ENCODE measurements at places on chromosomes 16 and 17. TPM values are rescaled to one million over a fixed set of nuclear protein-coding genes. Genes with fewer than 3 reads are reported as not detected.

DNA sequence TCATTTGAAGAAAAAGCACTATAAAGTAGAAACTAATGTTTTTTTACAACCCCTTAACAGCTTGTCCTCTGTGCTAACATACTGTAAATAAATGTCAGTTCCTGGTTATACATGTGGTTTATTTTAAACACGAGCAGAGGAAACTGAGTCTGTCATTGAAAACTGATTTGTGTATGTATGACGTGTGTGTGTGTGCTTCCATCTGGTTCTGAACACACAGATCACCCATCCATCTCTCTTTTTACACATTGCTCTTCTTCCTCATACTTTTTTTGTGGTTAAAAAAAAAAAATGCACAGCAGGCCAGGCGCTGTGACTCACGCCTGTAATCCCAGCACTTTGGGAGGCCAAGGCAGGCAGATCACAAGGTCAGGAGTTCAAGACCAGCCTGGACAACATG, 49.5 kb downstream of the ZNF423 start:
- peak; percentile 31 for DNase-seq

Gene KRT17
- polyA plus RNA-seq, result 1.1 TPM

GRCh38 chr16:86771506-86772460, 193.4 kb downstream of the FOXL1 start:
- no peak for DNase-seq

- DNase-seq, result no peak
These were observed 32.6 kb downstream of the KLHDC4 start for GRCh38 chr16:87733190-87733589.

- no peak for DNase-seq
These were observed 68.9 kb downstream of the JPH3 start for GRCh38 chr16:87671221-87671620.

GRCh38 chr17:56309897-56310296, 156.6 kb downstream of the ANKFN1 start:
- no peak for DNase-seq

DNA sequence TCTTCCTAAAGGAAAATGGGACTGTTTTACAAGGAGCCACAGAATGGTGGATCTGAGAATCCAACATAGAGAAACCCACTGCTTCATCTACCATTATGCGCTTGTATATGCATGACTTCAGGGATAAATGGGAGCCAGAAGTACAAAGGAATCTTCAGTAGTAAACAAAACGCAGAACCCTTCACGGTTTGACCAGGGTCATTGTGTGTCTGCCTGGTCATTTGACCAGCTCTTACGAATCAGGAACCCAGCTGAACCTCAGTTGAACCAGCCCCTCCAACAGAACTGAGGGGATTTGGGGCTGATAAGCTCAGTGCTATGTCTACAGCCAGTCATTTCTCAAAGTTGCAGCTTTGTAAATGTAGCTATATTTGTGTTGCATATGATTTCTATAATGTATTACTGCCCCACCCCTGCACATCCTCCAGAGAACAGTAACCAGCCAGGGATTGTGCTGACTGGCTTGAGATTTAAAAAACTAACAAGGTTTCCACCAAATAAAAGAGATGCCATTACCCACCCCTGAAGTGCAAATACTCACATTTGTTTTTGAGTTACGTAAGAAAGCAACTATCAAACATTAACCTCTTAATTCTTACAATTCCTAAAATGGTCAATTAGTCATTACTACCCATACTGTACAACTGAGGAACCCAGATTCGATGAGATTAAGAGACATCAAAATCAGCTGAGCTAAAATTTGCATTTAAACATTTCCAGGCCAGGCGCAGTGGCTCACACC, 6.3 kb downstream of the CMTM4 start:
- no peak for DNase-seq

GRCh38 chr17:55545806-55546205, 34.6 kb upstream of the SMIM36 start:
- DNase-seq, result no peak

Gene KRTAP4-9
- polyA plus RNA-seq, result not detected

GRCh38 chr17:74738051-74738996, 1.3 kb downstream of the RAB37 start:
- DNase-seq, result no peak

GRCh38 chr17:54770836-54771235, 129.8 kb upstream of the TOM1L1 start:
- no peak for DNase-seq

- no peak for DNase-seq
These were observed 108.5 kb upstream of the RCVRN start for GRCh38 chr17:10013365-10014112.

DNA sequence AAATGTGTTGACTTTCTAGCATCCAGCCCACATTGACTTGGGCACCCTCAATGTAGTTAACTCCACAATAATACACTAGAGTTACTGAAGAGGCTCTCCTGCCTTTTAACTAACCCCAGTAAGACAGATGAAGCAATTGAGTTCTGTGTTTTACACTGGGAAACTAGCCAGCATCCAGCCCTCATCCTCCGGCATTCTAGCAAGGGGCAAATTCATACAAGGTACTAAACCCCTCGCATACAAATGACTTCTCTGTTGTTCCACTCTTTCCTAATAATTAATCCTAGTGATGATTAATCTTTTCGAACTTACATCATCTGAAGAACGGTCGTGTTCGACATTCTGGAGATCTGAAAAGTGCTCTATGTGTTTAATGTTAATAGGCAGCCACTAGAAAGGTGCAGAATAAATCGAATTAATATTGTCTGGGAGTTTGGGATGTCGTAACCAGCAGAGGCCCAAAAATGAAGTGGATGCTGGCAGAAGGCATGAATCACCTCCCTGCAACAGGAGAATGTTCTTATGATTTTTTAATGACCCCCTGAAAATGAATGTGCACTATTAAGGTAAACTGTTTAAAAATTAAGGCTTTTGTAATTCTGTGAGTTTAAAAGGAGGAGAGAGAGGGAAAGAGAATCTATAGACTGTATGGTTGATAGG, 249.4 kb downstream of the SNX29 start:
- DNase-seq, result no peak

DNA sequence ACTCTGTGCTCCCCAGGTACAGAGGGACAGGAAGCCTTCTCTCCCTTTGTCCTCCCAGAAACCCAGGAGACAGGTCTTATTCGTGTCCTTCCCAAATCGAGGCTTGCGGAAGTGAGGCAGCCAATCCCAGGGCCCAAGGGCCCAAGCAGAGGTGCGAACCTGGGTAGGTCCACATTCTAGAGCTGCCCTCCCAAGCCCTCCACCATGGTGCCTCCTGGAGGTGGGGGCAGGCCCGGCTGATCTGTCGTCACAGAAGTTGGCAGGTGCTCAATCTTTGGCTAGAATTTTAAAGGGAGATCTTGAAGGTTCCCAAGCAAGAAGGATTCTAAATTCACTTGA, 21.5 kb downstream of the MRC2 start:
- DNase-seq, result no peak

DNA sequence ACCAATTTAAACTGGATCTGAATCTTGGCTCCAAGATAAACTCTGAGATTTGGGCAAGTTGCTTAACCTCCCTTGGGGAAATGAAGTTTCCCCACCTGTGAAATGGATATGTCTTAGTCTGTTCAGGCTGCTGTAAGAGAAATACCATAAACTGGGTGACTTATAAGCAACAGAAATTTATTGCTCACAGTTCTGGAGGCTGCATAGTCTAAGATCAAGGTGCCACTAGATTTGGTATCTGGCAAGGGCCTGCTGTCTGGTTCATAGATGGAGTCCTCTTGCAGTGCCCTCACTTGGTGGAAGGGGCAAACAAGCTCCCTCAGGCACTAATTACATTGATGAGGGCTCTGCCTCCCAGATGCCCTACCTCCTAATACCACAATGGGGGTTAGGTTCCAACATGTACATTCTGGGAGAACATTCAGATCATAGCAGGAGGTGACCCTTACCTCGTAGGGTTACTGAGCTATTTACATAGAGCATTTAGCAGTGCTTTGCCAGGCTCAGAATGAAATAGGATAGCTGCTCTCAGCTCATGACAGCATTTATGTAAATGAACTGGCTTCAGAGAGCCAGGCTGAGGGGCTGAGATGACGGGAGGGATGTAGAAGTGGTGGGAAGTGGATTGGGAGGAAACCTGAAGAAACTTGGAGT, 83.9 kb downstream of the SPECC1 start:
- DNase-seq, result no peak
